ENCODE measurements at places on chromosomes 7 and 10.

- DNase-seq, result peak; percentile 12
These were observed 27.0 kb downstream of the SND1 start for GRCh38 chr7:127678947-127679346.

- DNase-seq, result no peak
These were observed 5.7 kb upstream of the FAM241B start for GRCh38 chr10:69624245-69624786.

- no peak for DNase-seq
These were observed 58.1 kb downstream of the CCNY start for GRCh38 chr10:35394411-35394851.

DNA sequence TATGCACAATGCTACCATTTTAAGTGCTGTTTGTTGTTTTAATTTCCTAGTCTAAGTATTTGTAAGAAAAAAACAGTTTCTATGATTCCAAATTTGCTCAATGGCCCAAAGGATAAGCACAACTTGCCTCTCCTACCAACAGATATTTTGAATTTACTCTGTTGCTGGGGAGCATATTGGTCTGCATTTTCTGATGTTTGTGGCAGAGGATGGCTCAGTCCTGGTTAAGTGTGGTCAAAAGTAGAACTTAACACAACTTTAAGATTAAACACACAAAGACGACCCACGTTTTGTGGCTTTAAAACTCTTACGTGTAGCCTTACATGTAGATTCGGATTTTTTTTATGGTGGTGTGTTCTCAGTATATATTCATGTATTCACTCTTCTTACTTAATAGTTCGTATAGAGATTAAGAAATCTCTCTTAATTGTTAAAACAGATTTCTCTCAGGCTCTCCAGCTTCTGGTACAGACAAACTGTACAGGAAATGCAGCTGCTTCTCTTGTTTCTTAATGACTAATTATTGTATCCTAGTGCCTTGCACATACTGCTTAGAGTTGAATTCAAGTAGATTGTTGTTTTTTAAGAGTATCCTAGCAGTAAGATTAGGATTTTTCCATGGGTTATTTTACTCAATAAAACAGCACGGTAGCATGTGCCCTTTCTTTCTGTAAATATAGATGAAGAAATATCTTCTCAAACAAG lies 86.2 kb downstream of the GPR85 start:
- no peak for DNase-seq

- DNase-seq, result no peak
These were observed 534 bp downstream of the UBE3C start for GRCh38 chr7:157139111-157139809.
